ENCODE measurements at places on chromosomes 4 and X. TPM values are rescaled to one million over a fixed set of nuclear protein-coding genes. Genes with fewer than 3 reads are reported as not detected.
A peak's percentile ranks its signal among the peaks of the same experiment; 100 is the strongest.

DNA sequence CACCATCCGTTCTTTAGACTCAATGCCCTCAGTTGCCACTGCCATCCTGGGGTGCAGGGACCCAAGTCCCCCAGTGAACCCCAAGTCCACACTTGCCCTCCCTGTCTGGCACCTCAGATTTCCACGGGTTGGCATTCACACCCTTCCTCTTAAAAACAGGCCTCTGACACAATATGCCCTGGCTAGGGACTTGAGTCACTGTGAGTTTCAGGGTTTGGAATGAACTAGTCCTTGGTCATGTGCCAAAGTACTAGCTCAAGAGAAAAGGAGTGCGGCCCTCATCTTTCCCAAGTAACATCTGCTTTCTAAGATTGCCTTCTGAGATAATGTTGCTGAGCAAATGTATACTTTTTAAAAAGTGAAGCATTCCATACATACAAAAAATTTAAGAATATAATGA, 134.0 kb downstream of the MID1 start:
- H3K27ac ChIP-seq = peak overlapping the region; percentile 65
- no peaks in the 10 kb centered on the region for H3K36me3 ChIP-seq

DNA sequence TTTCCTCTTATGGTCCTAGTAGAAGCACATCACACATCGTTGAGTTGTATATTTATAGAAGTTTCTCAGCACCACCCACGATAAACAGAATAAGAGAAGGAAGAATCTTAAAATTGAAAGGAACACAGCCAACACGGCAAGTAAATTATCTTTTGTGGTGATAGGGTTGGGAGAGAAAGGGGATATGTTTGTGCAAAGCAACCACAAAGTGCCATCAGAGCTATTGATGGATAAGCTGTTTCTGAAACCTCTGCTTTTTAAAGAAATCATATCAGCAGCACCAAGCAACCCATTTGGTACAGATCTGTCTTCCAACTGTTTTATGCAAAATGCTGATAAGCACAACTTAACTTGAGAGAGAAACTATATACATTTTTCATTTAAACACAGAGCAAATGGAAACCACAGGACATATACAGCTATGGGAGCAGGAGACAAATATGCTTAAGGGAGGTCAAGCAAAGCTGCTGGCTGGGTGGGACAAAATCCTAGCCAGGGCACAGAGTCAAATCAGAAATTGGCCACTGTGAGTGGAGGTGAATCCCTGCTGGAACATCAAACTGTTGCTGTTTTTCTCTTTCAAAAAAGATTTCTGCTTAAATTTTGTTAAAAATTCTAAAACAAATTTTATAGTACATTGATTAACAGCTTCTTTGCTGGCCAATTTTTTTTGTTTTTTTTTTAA, 194.0 kb upstream of the HHIP start:
- H3K27ac ChIP-seq = no peak overlapping the region
- no peaks in the 10 kb centered on the region for H3K4me1 ChIP-seq
- no peak overlapping the region for H3K4me3 ChIP-seq

PIN4 gene
- 11.0 TPM for total RNA-seq

PWWP3B gene
- 1.4 TPM for total RNA-seq

DNA sequence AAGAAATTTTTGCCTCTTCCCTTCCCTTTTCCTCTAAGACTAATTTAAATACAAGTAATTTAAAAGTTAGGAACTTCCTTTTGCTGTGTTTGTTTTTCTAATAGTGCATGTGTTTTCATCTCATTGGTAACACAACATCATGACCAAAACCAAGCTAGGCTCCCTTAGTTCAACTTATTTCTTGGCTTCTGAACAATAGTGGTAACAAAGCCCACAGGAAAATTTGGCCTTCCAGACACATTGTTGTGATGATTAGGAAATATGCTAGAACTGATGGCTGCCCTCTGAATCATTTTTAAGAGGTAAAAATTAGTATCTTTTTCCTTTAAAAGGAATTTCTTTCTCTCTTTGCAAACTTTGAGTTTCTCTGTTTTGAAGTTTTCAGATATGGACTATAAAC, 25.5 kb upstream of the TEC start:
- H3K27me3 ChIP-seq = no peaks in the 10 kb centered on the region
- no peak overlapping the region for H3K27ac ChIP-seq
- no peaks in the 10 kb centered on the region for H3K4me1 ChIP-seq
- H3K36me3 ChIP-seq = no peaks in the 10 kb centered on the region
- no peak for DNase-seq

DNA sequence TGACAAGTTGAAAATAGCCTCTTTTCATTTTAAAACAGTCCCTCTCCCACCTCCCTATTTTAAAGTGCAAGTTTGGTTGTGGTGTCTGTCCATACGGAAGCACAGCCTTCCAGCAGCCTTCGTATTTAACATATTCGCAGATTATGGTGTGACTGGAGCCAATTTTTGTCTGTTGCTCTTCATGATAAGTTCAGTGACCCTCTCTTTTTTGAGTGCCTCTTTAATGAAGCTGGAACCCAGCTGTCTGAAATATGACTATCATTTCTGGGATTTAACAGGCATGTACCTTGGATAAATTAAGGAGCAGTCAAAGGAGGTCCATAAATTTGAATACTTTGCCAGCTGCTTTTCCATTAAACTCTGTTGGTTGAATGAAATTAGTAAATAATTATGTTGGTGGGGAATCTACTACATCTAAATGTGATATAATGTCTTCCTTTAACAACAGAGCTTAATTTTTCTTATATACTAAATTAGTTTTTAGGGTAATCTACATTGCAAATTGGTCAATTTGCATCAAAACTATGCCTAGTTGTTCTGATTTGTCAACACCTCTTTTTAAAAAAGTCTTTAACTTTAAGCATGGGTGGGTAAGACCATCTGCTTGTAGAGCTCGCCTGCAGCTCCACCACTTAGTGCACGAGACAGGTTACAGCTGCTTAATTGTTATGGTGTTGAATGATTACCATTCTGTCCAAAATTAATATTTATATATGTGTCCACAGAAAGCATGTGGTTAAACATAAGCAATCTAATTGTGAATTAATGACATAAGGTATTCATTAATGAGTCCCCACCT, 216.6 kb downstream of the DCTD start:
- DNase-seq = no peak
- no peak overlapping the region for H3K4me3 ChIP-seq
- H3K4me1 ChIP-seq = no peaks in the 10 kb centered on the region
- H3K36me3 ChIP-seq = no peaks in the 10 kb centered on the region

DNA sequence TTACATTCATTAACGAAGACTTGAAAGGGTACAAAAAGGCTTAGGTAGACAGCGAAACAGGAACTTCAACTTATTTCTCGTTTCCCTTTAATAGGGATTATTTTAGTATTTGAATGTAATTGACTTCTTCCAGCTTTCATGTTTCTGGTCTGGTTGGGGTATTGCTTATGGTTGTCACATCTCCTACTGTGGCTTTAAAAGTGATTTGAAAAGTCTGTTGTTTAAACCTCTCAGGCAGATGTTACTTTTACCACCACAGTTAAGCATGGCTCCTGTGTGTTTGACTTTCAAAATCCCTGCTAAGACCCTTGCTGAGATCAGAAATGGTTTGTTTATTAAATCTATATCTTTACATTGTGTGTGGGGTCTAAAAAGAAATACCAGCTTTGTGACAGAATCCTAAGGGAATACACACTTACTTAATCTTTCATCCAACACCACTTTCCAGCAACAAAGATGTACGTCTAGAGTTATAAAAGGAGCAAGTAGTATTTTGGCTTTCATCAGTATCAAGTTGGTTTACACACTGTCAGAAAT, 661.2 kb downstream of the FAT4 start:
- H3K27ac ChIP-seq = no peak overlapping the region
- H3K27me3 ChIP-seq = no peaks in the 10 kb centered on the region
- no peaks in the 10 kb centered on the region for H3K4me1 ChIP-seq
- no peaks in the 10 kb centered on the region for H3K36me3 ChIP-seq
- H3K4me3 ChIP-seq = no peak overlapping the region

FRG2 gene
- not detected for total RNA-seq

DNA sequence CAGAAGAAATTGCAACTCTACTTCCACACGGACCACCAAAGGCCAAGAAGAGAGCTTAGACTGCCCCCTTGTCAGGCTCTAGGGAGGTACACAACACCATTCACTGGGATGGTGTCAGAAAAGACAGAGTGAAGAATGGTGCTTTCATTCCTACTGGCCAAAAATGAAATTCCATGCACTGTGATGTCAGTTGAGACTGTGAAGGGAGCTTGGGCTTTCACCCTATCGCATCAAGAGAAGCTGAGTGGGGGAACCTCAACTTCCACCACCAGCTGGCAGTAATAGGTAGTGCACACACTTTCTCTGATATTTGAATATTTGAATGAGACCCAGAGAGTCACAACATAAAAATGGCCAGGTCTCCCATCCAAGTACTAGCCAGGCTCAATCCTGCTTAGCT, 65.9 kb downstream of the ZNF711 start:
- no peak overlapping the region for H3K27ac ChIP-seq
- H3K4me1 ChIP-seq = no peaks in the 10 kb centered on the region
- no peak for DNase-seq
- no peak overlapping the region for H3K4me3 ChIP-seq
- H3K27me3 ChIP-seq = no peaks in the 10 kb centered on the region

ZCCHC18 gene
- total RNA-seq = 0.79 TPM

RPS6KA6 gene
- total RNA-seq = 12.1 TPM

- no peaks in the 10 kb centered on the region for H3K27me3 ChIP-seq
- H3K4me1 ChIP-seq = no peaks in the 10 kb centered on the region
- H3K27ac ChIP-seq = no peak overlapping the region
These were observed 318.2 kb downstream of the PPP1R2C start for GRCh38 chrX:42459735-42460134.

- no peaks in the 10 kb centered on the region for H3K27me3 ChIP-seq
- no peak overlapping the region for H3K27ac ChIP-seq
- H3K4me1 ChIP-seq = no peaks in the 10 kb centered on the region
- no peak for DNase-seq
These were observed 22.7 kb upstream of the ACSL1 start for GRCh38 chr4:184848510-184848909.

GAGE12E gene
- total RNA-seq = not detected

HMX1 gene
- not detected for total RNA-seq

DNA sequence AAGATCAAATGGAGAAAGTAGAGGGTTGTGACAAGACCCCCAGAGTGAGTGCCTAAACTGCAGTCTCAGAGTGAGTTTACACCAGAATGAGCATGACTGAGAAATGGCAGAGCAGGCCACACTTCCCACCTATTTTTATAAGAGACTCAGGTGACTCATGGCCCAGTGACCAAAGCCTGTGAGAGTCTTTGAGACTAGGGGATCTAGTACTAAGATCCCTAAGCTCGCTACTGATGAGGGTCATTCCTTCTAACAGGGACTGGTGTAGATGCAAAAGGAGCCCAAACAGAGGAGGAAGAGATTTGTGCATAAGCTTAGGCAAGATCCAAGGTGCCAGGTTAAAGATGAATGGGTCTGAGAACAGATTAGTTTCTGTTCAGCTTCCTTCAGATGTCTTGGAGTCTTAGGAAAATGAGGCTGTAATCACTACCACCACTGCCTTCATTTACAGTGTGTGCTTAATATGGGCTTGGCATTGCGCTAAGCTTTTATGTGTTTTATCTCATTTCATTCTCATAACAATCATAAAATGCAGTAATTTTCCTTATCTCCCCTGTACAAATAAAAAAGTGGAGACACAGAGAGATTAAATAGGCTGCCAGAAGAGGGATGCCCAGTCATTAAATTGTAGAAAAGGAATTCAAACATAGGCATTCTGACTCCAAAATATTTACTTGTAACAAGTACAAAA, 62.8 kb downstream of the RWDD4 start:
- H3K27ac ChIP-seq = no peak overlapping the region
- no peaks in the 10 kb centered on the region for H3K27me3 ChIP-seq
- no peak for DNase-seq
- H3K4me3 ChIP-seq = no peak overlapping the region
- H3K36me3 ChIP-seq = no peaks in the 10 kb centered on the region
- H3K4me1 ChIP-seq = no peaks in the 10 kb centered on the region

Measured in kidney (tissue), 22 donors.